Right kidney (tissue), 9 donors: ENCODE measurements at places on chromosomes 2 and 18.

GRCh38 chr2:219209236-219210195 is 2.9 kb downstream of the ZFAND2B start:
- DNase-seq, result no peak

DNA sequence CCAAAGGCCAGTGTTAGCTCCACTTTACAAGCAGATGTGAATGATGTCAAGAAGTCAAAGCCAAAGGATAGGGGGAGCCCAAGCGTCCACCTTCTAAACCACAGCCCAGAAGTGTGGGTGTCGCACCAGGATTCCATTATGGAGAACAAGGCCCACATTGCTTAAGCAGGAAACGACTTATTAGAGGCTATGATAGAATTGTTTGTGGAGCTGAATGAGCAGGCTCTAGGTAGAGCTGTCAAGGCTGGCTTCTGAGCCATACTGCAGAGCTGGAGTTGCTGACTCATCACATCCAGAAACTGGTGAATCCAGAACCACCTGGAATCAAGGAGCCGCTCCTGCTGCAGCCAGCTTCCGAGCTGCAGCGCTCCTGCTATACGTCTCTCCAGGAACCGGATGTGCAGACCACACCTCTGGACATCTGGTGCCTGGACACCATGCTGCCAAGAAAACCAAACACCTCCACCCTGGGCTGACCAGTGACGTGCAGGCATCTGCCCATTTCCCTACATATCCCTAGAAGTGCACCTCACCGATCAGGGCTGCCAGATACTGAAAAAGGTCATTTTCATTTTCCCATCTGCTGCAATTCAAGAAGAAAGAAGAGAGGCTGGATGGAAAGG is 6.2 kb upstream of the TWIST2 start:
- no peak for DNase-seq

DNA sequence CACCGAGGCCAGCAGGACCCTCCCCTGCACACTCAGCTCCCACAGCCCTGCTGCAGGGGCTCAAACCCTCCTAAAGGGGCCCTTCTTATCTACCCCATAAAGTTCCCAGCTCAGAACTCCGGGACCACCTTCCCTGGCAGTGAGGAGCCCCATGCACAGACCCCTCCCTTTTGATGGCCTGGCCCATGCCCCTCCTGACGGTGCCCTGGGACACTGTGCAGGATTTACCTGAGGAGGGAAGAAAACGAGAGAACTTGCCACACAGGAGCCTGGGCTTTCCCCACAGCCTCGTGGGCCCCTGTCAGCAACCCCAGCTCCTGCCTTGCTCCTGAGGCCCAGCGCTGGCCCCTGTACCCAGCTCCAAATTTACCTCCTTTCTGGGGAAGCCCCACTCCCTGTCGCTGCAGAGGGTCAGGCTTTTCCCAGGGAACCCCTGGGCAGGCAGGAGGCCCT is 206.3 kb upstream of the SALL3 start:
- no peak for DNase-seq

GRCh38 chr18:8556424-8556823 is 52.8 kb upstream of the RAB12 start:
- DNase-seq, result no peak

DNA sequence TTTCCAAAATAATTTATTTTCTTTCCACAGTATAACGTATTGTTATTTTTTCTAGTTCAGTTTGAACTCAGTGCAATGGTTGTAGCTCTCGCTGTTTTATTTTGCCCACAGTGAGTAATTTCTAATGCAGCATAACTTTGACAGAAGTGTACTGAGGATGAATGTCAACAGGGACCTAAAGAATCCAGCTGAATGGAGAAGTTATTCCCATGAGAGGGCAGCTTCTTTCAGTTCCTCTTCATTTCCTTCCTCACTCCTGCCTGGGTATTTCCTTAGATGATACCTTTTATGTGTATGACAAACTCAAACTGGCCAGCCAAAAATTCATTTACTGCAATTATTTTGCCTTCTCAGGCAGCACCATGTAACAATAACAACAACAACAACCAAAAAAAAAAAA is 1223.1 kb upstream of the ZEB2 start:
- DNase-seq, result no peak

DNA sequence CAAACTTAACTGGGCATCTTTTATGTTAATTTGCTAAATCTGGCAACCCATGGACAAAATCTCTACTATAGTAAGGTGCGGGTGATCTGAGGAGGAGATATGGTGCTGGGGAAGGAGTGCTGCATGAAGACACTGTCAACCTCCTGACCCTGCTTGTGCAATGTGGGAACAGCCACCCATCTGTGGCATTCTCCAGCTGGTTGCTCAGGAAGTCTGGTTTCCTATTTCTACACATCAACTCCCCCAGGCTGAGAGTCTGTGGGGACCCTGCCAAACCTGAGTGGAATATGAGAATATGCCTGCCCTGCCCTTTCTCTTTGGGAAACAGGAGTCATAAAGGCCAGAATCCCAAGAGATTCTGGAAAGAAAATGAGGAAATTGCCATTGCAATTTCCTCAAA is 60.1 kb upstream of the PAX3 start:
- DNase-seq, result no peak

GRCh38 chr18:33805592-33805991 is 227.6 kb downstream of the ASXL3 start:
- no peak for DNase-seq

DNA sequence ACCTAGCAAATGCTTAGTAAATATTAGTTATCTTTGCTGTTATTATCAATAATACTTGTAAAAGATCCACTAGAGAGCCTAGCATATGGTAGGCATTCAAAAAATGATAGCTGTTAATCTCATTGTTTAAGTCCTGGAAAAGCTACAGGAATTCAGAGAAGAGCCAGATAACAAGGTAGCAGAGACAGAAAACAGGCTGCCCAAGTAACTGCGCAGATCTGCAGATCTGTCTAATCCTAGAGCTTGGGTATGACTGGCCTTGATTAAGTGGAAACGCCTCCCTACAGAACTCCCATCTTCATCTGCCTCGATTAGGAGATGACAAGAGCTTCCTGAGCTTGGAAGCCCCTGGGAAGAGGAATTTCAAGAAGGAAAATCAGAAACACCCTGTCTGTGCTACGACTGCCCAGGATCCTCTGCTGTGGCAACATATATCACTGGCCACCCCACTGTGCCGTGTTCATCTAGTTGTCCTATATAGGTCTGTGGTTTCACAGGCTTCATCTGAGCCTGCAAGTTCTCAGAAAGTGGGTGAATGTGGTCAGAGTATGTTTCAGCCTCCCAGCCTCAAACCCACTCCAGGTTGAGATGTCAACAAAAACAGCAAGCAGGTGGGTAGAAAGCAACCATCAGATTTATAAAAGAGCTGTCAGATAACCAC is 151.5 kb upstream of the PKDCC start:
- no peak for DNase-seq

DNA sequence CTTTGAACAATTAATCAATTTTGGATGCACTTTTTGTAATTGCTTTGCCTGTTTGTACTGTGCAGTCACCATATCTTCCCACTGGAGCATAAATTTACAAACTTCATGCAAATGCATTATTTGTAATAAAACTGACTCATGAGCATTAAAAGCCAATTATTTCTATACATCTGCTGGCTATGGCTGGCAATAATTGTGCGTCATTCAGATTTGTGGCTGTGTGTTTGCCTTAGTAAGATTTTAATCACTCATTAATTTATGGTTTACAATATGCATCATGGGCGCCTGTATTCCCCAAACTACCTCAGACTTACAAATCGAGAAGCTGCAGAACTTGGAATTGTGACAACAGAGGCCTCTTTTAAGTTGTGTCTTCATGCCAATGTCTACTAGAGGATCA is 132.4 kb upstream of the TRIB2 start:
- no peak for DNase-seq

GRCh38 chr2:1137913-1138391 is 187.3 kb downstream of the SNTG2 start:
- no peak for DNase-seq

DNA sequence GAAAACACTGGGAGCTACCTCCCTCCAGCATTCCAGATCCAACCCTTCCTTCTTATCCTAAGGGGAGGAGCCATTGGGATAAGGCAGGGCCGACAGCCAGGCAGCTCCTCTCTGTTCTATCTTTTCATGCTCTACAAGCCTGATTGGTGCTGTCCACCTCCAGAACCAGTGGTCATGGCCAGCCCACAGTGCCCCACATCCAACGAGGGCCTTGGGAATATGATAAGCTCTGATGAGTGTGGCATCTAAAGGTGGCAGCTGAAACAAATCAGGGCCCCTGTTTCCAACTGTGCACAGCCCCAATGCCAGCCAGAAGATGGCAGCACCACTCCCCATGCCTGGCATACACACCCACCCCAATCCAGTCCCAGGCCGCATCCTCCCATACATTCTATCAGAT is 329.3 kb downstream of the C1D start:
- DNase-seq, result no peak

DNA sequence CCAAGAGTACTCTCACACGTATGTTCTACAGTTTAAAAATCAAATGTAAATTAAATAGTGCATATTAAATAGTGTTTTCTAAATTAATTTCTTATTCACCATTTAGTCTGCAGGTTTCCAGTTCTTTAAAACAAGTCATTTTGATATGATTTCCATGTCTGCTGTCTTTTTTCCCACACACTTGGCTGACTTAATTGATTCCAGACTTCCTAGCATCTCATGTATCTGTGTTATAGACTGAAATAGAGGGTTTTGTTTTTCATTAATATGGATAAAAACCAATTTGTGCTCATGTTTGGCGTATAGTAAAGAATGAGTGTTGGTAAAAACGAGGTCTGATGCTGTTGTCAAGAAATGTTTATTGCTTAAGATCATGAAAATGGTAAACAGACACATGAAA is 104.3 kb downstream of the SRBD1 start:
- no peak for DNase-seq

- no peak for DNase-seq
These were observed 28.6 kb upstream of the ATIC start for GRCh38 chr2:215283221-215283620.

- DNase-seq, result no peak
These were observed 92.0 kb upstream of the CYP1B1 start for GRCh38 chr2:38167968-38168350.

GRCh38 chr18:76264198-76264875 is 230.7 kb downstream of the ZNF516 start:
- DNase-seq, result no peak
